ENCODE measurements at places on chromosomes 5 and 9.

GRCh38 chr5:128252196-128252595 lies 168.6 kb downstream of the SLC12A2 start:
- no peak for DNase-seq

DNA sequence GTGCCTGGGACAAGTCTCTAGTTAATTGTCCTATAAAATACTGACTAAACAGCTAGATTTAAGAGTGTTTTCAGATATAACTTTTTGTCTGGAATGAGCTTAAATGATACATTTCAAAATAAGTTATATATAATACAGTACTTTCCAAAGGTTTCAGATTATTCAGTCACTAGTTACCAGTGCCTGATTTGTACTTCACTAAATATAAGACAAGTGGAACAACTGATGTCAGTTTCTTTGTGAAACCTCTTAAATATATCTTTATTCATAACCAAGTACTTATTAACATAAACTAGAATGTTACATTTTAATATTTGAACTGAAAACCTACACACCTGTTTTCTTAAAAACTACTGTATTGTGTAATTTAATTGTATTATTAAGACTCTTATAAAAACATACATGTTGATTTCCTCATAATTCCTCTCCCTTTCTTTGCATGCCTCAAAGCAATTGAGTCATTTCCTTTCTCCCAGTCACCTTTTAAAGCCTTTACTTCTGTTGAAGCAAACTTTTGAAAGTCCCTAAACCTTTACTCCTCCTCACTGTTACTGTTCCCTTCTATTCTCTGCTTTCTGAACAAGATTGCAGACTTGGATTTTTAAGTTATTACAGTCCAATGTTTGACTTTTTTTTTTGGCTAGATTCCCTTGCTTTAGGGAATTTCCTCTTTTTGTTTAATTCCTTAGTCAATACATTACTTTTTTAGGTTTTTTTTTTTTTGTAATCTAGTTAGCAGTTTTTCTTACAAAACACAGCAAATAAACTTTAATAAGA lies 8.7 kb upstream of the SEMA6A start:
- DNase-seq, result no peak

GRCh38 chr9:126827227-126827626 lies 22.4 kb downstream of the ZBTB43 start:
- DNase-seq, result no peak

- no peak for DNase-seq
These were observed 68.6 kb upstream of the STARD4 start for GRCh38 chr5:111580956-111581355.

- no peak for DNase-seq
These were observed 109.3 kb upstream of the APC start for GRCh38 chr5:112628214-112628980.

GRCh38 chr5:78760366-78760765 lies 111.8 kb upstream of the LHFPL2 start:
- DNase-seq, result no peak

GRCh38 chr5:54832045-54832444 lies 153.3 kb downstream of the ESM1 start:
- DNase-seq, result no peak

GRCh38 chr9:38372762-38373619 lies 19.5 kb upstream of the ALDH1B1 start:
- no peak for DNase-seq

DNA sequence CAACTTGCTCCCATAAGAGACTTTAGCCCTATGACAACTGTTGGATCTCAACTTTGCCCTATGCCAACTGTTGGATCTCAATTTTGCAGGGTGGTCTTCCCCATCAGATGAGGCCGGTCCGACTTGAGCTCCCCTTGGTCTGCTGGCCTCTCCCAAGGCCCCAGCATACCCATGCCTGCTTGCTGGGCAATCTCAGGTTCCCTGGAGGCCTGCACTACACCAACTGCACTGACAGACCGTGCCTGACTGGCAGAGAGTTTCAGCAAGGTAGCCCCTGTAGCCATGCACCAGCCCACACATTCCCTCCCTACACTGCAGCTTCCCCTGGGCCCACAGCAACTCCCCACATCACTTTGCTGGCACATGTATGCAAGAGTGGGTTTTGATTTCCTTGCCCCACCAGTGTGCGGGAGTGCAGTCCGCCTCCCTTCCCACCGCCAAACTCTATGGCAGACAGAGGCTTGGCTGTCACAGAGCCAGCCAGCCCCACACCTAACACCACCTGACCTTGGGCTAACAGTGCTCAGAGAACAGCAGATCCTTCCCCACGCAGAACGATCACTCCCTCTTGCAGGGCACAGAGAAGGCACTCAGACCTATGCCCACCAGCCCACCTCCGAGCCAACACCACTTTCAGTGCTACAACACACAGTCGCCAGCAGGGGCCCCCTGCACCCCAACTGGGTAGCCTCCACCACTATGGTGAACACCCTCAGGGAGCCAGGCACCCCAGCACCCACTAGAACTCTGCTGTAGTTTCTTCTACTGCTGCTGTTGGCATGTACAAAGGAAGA lies 279.9 kb upstream of the COX7C start:
- no peak for DNase-seq

DNA sequence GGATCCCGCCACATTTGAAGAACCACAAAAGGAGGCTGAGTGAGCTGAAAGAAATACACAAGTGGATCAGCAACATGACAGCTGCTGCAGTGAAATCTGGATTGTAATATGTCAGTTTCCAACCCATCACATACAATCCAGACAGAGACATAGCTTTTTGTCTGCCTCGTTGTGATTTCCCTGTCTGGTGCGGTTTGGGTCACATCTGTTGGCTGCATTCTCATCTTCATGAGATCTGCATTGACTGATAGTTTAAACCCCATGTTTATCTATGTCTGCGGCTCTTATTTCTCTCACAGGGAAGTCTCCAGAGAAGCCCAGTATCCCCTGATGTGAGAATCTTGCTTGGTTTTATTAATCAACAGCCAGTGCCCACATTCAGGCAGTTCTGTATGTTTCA lies 403.1 kb upstream of the ZNF608 start:
- DNase-seq, result no peak

GRCh38 chr5:71783891-71784290 lies 64.8 kb downstream of the CARTPT start:
- DNase-seq, result no peak

DNA sequence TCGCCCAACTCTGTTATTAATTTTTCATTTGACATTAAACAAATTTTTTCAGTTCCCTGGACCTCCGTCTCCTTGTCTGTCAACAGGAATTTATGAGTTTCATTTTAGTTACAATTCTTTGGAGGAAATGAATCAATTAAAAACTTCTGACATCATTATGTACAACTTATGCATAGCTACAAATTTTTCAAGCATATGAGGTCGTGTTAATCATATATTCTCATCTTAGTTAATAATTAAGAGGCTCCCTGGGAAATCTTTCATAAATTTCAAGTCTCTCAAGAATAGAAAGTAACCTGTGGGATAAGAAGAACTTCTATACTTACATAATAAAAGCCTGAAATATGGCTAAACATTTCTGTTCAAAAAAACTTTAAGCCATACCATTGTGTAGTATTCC lies 3.4 kb downstream of the UGT3A1 start:
- no peak for DNase-seq

DNA sequence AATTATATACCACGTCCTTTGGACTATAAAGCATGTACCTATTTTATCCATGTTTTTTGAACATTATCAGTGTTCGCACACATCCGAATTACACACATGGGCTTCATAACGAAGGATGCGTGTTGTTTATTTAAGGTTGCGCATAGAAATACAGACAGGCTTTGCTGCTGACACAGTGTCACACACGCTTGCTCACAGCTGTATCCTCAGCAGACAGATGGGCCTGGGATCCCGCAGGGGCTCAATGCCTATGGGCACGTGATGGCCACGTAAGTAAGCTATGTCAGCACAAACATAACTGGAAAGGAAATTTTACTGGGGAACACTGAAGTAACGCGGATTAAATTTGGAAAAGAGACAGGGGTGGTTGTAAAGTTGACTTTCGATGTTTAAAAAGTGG lies 76.6 kb downstream of the OTULIN start:
- no peak for DNase-seq

DNA sequence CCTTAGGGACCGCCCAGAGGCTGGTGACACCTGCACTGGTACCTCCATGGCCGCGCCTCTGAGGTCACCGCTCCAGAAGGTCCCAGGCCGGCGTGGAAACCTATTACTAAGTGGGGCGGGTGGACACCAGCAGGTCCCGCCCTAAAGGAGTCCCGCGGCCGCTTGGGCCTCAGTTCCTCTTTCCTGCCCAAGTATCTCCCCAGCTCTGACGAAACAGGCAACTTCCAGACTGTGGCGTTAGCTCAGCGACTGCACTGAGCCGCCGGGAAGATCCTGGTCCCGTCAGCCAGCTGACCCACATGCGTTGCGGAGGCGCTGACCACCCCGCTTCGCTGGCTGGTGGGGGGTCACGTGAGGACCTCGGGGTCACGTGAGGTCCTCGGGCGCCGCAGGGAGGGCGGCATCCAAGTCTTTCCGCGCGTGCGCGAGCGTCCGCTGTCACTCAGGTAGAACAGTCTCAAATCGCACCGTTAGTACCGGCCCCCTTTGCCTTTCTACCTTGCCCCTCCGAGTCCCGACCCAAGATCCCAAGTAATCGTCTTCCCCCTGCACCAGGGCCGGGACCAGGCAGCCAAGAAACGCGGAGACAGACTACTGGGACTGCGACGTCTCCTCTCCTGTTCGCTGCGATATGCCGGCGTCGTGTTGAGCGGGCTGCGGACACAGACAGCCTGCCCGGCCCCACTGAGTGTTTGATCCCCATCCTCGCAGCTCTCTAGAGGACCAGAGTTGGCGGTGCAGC lies 53.7 kb upstream of the KDM4C start:
- peak; percentile 45 for DNase-seq

DNA sequence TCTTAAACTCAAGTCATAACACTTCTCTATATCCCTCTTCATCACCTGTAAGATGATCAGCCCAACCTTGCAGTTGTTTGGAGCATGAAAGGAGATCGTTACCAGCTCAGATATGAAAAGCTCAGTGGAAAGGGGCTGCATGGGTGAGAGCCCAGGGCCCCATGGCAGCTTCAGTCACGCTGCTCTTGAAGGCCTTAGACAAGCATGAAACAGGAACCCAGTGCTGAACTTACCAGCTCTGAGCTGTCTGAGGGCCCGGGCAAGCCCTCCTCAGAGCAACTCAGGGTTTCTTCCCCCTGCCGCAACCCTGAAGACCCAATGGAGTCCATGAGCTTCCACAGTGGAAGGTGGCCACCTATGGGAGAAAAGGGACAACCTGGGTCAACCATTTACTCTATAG lies 3.3 kb downstream of the HK3 start:
- no peak for DNase-seq

DNA sequence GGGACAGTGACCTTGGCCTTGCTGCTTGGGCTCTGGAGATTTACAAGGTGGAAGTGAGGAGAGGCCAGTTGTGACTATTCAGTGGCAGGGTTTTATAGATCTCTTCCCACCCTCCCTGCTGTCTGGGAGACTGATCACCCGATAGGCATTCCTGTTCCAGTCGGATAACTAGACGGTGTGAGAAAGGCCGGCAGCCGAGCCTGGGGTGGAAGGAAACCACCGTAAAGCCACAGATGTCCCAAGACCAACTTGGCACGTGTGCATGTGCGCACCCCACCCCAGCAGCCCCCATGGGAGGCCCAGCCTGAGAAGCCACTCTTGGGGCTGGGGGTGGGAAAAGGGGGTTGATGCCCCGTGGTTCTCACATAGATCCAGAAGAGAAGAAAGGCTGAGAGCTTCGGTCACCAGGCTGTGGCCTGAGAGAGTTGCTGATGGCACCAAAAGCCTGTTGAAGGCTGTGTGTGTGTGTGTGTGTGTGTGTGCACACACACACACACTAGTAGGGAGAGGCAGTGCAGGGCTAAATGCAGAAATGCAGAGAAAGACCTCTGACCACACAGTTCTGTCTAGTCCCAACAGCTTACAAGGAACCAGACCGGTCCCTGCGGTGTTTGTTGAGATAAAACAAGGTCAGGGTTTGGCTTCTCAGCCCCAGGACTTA lies 225.8 kb downstream of the FANCC start:
- DNase-seq, result no peak

DNA sequence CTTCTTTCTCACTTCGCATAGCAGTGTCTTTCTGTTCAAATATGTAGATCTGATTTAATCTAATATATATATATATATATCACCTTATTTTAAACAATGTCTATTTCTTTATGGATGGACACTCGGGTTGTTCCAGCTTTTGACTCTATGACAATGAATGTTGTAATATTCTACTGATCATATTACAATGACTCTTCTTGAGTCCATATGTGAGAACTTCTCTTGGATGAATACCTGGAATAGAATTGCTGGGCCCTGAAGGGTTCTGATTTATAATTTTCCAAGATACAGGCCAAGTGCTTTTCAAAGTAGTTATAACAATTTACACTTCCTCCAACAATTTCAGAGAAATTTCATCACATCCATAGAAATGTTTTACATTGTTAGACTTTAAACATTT lies 28.8 kb downstream of the NTRK2 start:
- no peak for DNase-seq

DNA sequence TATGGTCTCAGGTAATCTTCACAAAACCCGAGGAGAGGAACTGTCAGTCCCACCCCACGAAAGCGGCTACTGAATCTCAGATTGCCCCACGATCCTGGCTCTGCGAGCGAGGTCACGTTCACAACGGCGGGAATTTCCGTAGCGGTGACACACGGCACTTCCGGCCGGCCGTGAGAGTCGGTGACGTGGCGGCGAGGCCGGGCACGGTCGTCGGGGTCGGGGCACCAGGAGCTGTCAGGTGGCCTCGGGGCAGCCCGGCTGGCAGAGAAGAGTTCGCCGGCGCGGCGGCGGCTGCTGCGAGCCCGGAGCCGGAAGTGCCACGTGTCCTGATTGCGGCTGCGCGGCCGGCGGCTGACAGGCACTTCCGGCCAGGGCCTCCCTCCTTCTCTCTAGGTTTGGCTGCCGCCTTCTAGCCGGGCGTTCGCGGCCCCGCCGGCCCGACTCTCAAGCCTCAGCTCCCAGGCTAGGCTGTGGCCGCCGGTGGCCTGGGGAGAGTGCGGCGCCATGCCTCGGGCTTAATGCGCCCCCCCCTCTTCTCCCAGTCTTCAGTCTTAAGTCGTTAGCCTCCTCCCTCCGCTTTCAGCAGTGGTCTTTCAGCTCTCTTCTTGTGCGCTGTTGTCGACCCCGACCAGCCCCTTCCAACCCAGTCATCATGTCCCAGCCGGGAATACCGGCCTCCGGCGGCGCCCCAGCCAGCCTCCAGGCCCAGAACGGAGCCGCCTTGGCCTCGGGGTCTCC lies at the start of gene SEC24A:
SEC24A (plus strand) TSS at position 361 of the 738 bp plus-strand sequence; CDS start at position 653, 292 bp downstream.
- peak; percentile 76 for DNase-seq

- no peak for DNase-seq
These were observed 399.2 kb upstream of the KLF4 start for GRCh38 chr9:107888773-107889227.

DNA sequence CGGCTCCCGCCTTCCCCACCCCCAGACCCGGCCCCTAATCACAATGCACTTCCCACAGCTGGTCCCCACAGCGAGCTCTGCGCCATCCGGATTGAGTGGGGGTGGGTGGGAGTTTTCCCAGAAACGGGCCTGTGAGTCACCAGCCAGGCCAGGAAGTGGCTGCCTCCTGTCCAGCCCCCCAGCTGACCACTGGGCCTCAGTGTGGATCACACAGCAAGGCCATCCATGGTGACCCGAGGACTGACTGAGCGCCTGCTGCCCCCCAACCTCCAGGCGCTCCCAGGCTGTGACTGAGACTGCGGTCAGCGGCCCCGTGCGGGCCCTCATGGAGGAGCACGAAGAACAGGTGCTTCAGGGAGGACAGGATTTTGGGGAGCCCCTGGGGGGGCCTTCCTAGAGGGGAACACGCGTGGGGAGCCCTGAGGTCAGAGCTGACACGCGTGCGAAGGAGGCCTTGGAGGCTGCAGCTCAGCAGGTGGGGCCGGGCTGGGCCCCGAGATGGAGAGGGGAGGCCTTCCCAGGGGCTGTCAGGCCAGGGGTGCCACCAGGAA lies 48.3 kb upstream of the EGFL7 start:
- DNase-seq, result no peak

GRCh38 chr5:94992325-94992724 lies 292.6 kb downstream of the MCTP1 start:
- DNase-seq, result no peak

Measured in neural crest cell (in vitro differentiated cells).